ENCODE measurements at places on chromosomes 2 and 18. TPM values are rescaled to one million over a fixed set of nuclear protein-coding genes. Genes with fewer than 3 reads are reported as not detected.

ACTR1B gene
- 85.5 TPM for total RNA-seq

DNA sequence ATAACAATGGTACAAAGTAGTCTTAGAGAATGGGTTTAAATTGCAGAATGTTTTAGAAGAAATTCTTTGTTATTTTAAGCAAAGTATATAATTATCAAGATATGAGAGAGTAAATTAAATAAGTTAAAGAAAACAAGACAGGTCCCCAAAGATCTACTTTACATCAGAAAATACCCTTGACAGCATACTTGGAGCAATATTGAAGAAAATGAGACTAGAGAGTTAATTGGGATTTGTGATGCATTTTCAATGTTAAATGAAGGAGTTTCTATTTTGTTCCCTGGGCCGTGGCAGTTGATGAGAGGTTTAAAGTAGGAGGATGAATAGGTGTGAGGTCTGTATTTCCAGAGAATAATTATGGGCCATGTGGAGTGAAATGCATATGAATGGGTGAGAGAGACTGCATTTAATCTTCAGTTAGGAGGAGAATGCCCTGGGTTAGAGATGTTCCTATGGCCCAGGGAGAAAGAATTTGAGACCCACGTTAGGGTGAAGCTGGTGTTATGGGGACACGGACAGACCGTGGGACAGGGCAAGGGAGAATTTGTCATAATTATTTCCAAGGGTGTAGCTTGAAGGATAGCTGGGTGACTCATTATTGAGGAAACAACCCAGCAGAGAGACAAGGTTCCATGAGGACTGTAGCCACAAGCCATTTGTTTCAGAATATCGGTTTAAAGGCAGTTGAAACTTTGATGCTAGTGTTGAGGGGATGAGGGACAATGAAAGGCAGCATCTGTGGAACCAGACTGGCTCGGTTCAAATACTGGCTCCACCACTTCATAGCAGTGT lies 22.7 kb downstream of the MGAT5 start:
- DNase-seq = no peak

- no peak for DNase-seq
Measured at GRCh38 chr2:21118302-21118920, 5.4 kb upstream of the TDRD15 start.

ASPRV1 gene
- 0.95 TPM for total RNA-seq

- DNase-seq = no peak
Measured at GRCh38 chr2:51535763-51536162, 503.8 kb upstream of the NRXN1 start.

DYSF gene
- 3.7 TPM for total RNA-seq

ATOH8 gene
- 14.3 TPM for total RNA-seq

- no peak for DNase-seq
Measured at GRCh38 chr2:182717416-182717815, 1.4 kb downstream of the DNAJC10 start.

GRCh38 chr2:240255165-240255491 lies 114.7 kb upstream of the OTOS start:
- DNase-seq = no peak

- no peak for DNase-seq
Measured at GRCh38 chr2:47530105-47530760, 127.3 kb downstream of the MSH2 start.

DNA sequence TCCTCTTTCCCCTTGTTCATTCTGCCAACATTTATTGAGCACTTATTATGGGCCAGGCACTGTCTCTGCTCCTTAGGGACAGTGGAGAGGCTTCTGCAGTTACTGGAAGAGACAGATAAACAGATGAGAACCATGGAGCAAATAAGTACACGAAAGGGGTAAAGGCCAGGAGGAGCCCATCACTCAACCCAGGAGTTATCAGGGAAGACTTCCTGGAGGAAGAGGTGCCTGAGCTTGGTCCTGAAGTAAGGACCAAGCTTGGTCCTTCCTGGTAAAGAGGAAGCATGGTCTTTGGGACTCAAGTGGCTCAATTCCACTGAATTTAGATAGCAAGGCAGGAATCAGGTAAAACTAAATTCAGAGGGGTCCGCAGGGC lies 1.7 kb downstream of the ACTG2 start:
- no peak for DNase-seq
